ENCODE measurements at places on chromosomes 5 and 9.

DNA sequence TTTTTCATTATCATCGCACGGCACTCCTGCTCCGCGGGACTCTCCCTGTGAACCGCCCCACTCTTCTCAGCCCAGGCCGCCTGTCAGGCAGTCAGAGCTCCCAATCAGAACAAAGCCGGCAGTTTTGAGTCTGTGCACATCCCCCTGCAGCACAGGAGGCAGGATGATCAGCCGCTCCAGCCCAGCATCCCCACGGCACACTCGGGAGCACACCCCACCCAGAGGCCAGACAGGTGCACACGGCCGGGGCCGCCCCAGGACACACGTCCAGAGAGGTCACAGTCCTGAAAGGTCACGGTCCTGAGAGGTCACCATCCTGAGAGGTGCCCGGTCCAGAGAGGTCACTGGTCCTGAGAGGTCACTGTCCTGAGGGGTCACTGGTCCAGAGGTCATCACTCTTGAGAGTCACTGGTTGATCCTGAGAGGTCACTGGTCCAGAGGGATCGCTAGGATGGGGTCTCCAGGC, 8.4 kb downstream of the TPPP start:
- no peak for DNase-seq

- DNase-seq, result peak; percentile 21
Measured at GRCh38 chr5:67065696-67066095, 130.9 kb downstream of the CD180 start.

DNA sequence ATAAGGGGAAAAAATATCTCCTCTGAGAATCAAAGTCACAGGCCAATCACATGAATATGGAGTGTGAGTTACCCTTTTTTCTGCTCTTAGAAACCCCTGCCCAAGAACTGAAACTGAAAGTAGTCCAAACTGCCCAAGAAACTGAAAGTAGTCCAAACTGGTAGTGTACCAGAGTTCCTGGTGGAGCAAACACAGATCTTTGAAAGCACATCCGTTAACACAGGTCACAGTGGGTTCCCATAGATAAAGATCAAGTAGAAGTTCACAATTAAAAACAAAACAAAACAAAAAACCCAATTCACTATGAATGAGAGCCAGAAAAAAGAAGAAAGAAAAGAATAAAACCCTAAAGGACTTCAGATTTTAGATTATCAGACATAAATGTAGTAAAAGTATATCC, 332.4 kb upstream of the EFNA5 start:
- DNase-seq, result peak; percentile 46

- no peak for DNase-seq
Measured at GRCh38 chr5:175478008-175478383, 364 bp upstream of the SFXN1 start.

DNA sequence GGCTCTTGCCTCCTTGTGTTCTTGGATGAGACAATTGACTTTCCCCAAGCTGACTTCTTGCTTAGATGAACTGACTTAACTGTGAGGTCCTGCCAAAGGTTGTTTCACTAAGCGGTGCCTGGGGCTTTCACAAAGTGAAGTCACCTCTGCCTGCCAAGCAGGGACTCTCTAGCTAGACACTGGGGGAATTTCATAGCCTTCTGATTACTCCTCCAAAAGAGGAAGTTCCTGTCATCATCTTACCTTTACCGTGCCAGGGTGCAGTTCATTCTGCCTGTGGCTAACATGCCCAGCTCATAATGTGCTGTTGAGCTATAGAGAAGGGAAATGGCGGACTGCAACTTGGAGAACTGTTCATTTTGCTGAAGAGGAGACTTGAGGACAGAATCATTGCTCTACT, 472.0 kb upstream of the WWC1 start:
- DNase-seq, result no peak
